ENCODE measurements at places on chromosomes 1 and 21. TPM values are rescaled to one million over a fixed set of nuclear protein-coding genes. Genes with fewer than 3 reads are reported as not detected.

The TRIM63 gene
- total RNA-seq = not detected

The RHOU gene
- total RNA-seq = 9.2 TPM

The CENPF gene
- 156 TPM for total RNA-seq

The NHLH1 gene
- 0.18 TPM for total RNA-seq

The WNT3A gene
- not detected for total RNA-seq

The AIM2 gene
- total RNA-seq = not detected

The HEYL gene
- total RNA-seq = 2.3 TPM

The MPL gene
- total RNA-seq = not detected

The LIPI gene
- not detected for total RNA-seq

The CYP4Z1 gene
- total RNA-seq = not detected

The ADGRL2 gene
- 34.2 TPM for total RNA-seq

The TMEM9 gene
- 50.2 TPM for total RNA-seq

The CAMK1G gene
- total RNA-seq = not detected

The CD84 gene
- total RNA-seq = 0.26 TPM

The COL24A1 gene
- total RNA-seq = 0.08 TPM

The IGSF21 gene
- total RNA-seq = not detected

The RNU1-3 gene
- total RNA-seq = 1,290 TPM

The DISC1 gene
- total RNA-seq = 0.36 TPM

The AUNIP gene
- total RNA-seq = 12.2 TPM

The SLC6A17 gene
- 5.7 TPM for total RNA-seq

The CNKSR1 gene
- total RNA-seq = 13.7 TPM

The JAM2 gene
- total RNA-seq = 0.21 TPM

The GPATCH3 gene
- 29.7 TPM for total RNA-seq

The CHIA gene
- not detected for total RNA-seq

The SPATA46 gene
- not detected for total RNA-seq

The H6PD gene
- 23.5 TPM for total RNA-seq

The TCHH gene
- 0.28 TPM for total RNA-seq

The SPRR2E gene
- not detected for total RNA-seq

The OLFM3 gene
- total RNA-seq = not detected

The OR2C3 gene
- not detected for total RNA-seq

The ITSN1 gene
- total RNA-seq = 50.3 TPM

The DYRK3 gene
- 12.0 TPM for total RNA-seq

The PLA2G2D gene
- not detected for total RNA-seq

The RGS4 gene
- 0.26 TPM for total RNA-seq

The SPRR3 gene
- not detected for total RNA-seq
